ENCODE measurements at places on chromosomes 5 and 9. TPM values are rescaled to one million over a fixed set of nuclear protein-coding genes. Genes with fewer than 3 reads are reported as not detected.

DNA sequence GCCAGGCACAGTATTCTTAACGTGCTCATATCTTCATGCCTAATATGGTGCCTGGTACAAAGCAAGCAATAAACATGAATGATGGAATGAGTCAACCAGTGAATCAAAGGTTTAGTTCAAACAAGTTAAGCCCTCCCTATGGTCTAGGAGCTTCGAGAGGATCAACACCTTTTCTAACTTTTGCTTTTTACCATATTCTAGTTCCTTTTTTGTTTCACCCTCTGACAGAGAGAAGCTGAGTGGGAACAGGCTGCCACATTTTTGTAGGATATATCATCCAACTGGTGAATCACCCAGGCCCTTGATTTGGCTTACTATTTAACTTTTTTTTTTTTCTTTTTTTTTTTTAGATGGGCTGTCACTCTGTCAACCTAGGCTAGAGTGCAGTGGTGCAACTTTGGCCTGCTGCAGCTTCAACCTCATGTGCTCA lies 39.3 kb upstream of the TNC start:
- no peak for DNase-seq

DNA sequence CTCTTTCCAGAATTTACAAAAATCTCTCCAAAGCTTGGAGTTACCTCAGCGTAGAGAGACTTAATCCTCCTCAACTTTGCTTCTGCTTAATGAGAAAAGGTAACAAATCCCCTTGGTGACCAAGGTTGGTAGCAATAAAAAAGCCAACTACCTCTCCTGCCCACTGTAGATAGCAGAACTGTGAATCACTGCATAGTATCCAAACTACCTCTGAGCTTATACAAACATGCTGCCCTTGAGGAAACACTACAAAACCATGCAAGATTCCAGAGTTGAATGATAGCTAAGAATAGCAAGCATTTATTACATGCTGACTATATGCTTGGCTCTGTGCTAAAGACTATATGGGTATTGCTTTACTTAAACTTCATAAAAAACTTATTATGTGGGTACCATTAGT lies 2.8 kb upstream of the ADAMTS12 start:
- DNase-seq = no peak

DNA sequence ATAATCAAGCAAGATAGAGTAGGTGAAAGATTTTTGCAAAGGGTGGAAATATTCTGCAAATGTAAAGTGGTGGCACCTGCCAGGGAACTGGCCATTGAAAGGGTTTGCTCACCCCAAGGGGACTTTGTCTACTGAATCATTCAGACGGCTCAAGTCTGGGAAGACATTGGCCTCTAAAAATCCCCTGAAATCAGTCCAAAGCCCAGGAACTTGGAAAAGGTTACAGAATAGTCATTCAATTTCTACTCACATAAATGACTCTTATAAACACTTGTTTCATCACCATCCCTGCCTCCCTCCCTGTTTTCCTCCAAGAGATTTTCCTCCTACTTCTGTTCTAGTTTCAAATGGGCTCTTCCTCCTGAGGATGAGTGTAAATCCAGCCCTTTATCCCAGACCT lies 28.5 kb downstream of the ZNF366 start:
- no peak for DNase-seq

- no peak for DNase-seq
These were observed 1.8 kb upstream of the ZNF354A start for GRCh38 chr5:178732281-178732680.

DNA sequence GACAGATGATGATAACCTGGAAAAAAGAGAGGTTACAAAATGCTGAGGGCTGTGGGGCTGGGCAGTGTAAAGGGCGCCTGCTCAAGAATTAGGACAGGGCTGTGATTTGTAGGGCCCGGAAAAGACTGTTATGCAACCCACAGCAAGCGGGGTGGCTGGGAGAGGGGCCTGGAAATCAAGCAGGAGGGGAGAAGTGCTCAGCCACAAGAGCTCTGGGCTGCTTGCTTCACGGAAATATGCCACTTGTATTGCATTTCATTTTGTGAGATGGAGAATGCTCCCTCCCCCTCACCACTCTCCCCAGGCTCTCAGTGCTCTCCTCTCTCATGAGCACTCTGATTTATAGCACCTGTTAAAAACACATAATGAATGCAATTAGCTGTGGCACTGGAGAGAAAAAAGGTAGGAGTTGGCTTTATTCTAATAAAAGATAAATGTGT lies 8.4 kb upstream of the HAND1 start:
- no peak for DNase-seq

GRCh38 chr5:82952326-82952725 lies 124.9 kb downstream of the TMEM167A start:
- DNase-seq = no peak

- DNase-seq = no peak
These were observed 18.8 kb downstream of the TRIO start for GRCh38 chr5:14161825-14162556.

DNA sequence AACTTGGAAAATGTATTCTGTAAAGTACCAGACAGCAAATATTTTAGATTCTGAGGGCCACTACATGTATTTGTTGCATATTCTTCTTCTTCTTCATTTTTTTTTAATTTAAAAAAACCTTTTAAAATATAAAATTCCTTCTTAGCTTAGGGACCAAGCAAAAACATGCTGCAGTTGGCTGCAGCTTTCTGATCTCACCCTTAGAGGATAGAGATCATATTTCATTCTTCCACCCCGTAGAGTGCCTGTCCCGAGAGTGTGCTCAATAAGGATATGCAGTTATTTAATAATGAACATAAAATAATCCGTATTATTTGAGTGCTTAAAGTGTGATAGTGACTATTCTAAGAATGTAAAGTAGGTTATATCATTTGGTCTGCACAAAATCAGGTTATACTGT lies 204.2 kb upstream of the CD180 start:
- no peak for DNase-seq

DNA sequence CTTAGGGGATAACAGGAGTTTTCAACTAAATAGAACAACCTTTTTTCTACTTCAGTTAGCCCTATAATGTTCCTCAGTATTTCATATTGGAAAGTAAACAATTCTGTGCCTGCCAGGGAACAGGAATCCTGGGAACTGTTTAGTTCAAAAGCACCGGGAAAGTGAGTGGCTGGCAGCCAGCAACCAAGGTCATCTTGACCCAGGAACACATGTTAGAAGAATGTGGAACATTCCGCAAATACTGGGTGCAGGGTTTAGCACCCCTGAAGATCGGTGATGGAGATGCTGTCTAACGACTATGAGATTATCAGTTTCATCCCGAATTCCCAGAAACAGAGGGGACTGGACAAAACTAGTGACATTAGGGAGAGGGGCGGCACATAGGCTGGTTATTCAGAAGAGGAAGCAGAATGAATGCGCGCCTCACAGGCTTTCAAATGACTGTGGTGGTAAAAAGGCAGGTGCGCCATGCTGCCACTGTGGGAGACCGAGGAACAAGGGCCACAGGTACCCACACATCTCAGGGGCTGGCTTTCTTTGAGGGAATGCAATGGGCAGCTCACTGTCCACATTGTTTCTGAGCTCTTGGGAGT lies 51.2 kb downstream of the IPPK start:
- DNase-seq = no peak

DNA sequence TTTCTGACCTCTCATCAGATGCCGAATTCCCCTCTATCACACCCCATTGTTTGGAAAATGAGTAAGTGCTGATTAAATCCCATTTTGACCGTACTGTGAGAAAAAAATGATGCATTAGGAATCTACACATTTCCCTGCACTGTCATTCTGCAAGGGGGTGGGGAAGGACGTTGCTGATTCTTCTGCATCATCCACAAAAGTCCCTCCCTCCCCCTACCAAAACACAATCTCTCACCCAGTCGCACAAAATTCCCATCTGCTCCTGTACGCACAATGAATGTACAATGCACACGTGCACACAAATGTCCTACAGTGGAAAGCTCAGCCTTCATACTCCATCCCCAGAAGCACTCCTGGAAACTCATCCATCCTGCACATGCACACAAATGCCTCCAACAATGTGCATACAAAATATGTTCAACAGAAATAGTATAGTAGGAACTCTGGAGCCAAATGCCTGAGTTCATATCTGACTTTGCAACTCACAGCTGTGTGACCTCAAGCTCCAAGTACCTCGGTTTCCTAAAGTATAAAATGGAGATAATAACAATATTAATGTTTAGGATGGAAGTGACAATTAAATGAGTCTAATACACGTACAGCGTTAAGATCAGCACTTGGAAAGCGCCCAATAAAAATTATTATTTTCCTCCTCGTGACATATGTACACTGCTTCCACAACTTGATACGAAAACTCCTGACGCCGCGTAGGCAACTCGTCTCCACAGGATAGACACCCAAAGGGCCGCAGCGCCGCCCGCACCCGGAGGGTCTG lies 809 bp downstream of the TNIP1 start:
- DNase-seq = no peak

DNA sequence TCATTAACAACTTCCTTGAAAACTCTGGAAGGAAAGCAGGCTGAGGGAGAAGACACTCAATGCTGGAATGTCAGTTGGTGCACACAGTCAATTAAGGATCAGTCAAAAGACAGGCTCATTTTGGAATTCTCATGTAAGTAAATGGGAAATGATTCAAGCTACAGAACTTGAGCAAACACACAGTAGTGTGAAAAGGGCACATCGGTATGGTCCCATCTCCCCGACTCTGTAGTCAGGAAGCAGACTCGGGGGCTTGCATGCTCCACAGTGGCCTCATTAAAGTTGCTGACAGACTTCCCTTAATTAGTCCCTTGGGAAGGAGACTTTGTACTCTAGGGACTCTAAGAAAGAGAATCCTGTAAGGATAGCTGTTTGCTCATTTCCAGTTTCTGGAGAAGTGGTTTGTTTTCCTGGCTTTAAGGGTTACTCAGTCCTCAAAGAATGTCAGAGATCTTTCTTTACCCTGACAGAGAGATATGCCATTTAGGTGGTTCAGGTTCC lies 339.2 kb downstream of the ADAMTS6 start:
- no peak for DNase-seq

GRCh38 chr9:81344366-81344765 lies 345.0 kb downstream of the TLE1 start:
- no peak for DNase-seq

The BBLN gene
- 53.6 TPM for total RNA-seq

The TCERG1 gene
- 107 TPM for total RNA-seq

The SLC6A3 gene
- total RNA-seq = 1.4 TPM

The C5orf52 gene
- not detected for total RNA-seq

The CCL28 gene
- 10.7 TPM for total RNA-seq

The BTNL3 gene
- total RNA-seq = not detected

The HSPB3 gene
- not detected for total RNA-seq

The GABRA1 gene
- not detected for total RNA-seq

The PLK2 gene
- total RNA-seq = 10.9 TPM

The CFAP77 gene
- not detected for total RNA-seq

The NDFIP1 gene
- 24.2 TPM for total RNA-seq

The FRMD3 gene
- 0.91 TPM for total RNA-seq

The LHX3 gene
- total RNA-seq = not detected

The DIPK1B gene
- total RNA-seq = 1.5 TPM
